Sigmoid colon (tissue), 7 donors: ENCODE measurements at places on chromosomes 12 and 14.

DNA sequence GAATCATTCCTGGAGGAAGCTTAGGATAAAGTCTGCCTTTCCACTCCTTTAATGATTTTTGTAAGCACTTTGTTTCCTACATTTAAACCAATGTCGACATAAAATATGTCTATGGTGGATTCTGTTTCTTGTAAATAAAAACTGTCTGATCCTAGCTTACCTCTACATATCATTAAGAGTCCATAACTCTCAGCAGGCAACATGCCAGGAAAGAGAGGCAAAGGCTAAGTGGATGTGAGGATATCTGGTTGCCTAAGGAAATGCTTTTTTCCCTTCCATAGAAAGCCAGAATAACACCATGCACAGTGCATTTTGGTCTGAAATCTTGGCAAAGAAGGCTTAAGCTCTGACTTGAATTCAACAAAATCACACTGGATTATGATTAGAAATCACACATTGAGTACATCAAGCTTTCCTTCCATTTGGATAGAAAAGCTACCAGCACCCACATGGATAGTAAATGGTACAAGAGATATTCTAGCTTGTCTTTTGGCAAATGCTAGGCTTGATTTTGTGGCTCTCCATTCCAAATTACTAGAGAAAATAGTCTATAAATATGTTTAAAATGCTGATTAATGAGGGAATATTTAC lies 57.0 kb upstream of the CNTN1 start:
- DNase-seq = no peak

DNA sequence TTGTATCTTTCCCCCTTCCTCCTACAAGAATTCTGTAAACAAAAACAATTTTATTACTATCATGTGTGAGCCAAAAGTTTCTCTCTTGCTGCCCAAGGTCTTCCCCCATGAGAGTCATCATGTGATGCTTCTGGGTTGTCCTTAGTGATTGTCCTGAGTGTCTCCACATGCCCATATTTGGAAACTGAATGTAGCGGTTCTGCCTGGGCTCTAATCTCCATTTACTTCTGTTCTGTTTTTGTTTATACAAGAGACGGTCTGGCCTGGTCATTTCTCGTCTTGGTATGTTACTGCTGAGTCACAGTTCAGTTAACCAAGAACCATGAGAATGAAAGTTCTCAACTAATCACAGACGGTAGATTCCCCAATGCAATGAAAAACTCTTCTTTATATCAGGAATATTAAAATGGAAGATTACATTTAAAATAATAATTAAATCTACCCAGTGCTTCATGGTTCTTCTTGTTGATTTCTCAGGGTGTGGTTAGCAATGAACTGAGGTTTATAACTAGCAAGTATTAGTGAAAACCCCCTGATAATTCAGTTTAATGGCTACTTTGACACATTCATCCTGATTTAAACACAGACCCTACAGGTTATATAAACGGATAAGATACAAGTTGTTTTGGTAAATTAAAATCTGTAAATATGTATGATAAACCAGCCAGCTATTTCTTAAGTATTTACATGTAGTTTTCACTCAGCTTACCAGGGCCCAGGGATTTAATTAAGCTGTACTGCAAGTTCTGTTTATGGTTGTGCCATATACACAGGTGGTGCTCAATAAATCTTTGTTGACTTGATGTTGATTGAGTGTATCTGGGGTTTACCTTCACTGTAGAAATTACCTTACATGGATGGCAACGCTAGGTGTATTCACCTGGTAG lies 81.1 kb downstream of the PELI2 start:
- DNase-seq = peak; percentile 85

- no peak for DNase-seq
Measured at GRCh38 chr14:57480051-57480450, 13.6 kb downstream of the CCDC198 start.

DNA sequence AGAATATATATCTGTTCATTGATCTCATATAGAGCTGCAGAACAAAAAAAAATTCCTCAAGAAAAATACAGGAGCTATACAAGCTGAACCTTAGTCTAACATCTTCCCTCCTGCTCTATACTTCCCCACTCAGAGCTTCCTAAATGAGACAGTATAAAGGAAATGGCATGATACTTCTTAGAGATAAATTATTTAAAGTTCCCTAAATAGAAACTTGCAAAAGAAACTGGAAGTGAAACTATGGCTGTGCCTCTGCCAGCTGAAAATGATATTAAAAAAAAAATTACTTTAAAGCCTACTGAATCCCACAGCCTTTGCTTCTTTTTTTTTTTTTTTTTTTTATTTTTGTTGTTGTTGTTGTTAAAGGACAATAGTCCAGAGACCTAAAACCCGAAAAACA lies 11.6 kb upstream of the NEK9 start:
- no peak for DNase-seq

DNA sequence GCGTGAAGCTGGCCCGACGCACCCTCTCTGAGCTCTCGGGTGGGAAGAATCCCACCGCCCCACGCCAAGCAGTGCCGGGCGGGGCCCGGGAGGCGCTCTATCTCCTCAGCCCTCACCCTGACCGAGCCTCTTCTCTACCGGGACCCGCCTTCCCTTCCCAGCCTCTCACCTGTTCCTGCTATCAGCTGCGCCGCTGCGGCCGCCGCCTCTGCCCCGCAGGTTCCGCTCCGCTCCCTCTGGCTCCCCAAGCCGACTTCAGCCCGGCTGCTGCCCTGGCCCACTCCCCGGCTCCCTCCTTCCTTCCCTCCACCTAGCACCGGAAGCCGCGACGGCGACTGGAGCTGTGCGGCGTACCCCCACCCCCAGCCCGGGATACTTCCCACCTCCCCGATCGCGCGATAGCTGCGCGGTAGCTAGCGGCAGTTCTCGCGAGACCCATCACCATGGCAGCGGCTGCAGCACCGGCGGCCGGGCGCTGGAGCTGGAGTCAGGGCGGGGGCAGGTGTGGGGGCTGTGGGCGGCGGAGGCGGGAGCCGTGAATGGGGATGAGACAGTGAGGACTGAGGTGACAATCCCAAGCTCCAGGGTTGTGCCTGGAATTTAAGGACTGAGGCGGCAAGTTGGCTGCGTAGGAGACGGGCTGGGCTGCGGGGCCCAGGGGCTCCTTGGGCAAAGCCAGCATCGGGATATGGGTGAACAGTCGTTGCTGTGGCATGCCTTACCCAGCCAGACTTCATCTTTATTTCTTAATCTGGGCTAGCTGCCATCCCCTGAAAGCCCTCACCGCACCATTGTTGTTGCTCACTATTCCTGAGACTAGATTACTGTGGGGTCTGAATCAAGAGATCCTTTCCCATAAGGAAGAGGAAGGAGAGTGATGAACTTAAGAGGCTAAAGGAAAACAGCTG lies at the start of gene ARF3:
TSS of gene ARF3 (minus strand) at position 347 of the 908 bp plus-strand sequence. CDS start 16,392 bp downstream, outside the sequence.
- DNase-seq = peak; percentile 97

DNA sequence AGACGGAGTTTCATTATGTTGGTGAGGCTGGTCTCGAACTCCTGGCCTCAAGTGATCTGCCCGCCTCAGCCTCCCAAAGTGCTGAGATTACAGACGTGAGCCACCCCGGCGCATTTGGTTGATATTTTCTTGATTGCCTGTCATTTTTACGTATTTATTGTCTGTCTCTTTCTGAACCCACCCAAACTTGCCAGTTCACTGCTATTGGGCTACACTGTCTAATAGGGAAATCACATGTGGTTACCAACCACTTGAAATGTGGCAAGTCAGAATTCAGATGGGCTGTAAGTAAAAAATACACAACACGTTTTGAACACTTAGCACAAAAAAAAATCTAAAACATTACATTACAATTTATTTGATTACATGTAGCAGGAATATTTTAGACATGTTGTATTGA lies 2.1 kb downstream of the WSB2 start:
- DNase-seq = no peak

DNA sequence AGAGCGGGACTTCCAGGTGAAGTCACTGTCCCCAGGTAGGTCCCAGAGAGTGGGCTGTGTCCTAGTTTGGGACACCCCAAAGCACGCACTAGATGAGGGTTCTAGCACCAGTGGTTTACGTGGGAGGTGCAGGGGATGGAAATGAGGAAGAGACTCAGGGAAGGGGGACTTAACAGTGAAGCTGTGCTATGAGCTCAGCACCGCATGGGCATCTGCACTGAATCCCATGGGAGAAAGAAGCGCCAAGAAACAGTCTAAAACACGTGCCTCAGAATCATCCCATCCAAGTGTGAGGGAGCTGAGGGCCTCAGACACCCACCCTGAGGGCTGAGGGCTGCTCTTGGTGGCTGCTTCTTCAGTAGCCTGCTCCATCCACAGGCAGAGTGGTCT lies 71.5 kb upstream of the ZFP36L1 start:
- no peak for DNase-seq

DNA sequence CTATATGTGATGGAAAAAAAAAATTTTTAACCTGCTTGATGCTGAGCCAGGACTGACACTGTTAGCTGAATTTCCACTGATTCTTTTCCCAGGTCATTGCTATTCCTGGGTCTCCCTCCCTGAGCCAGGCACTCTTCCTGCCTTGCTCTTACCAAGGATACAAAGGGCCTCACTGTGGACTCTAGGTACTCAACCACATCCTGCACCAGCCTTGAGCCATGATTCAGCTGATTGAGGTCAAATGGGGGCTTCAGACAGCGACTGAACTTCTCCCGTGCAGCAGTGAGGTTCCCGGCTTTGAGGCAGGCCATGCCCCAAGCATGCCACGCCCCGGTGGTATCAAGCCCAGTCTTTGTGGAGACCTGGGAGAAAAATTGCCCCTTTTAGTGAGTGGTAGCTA lies 54.3 kb downstream of the ZFYVE26 start:
- DNase-seq = no peak

DNA sequence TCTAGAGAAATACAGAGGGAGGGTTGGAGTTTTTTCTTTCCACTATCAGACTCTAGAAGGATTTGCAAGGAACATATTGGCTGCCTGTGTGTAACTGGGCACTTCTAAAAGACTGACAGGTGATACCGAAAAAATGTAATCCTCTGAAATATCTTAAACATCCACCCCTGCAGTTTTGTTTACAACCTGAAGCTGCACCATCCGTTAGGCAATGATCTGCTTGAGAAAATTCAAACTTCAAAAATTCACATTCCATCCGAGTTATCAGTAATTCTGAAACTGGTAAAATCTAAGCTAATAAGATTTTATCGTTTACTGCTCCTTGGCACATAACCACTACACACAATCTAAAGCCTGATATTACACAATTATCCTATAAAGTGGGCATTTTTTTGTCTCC lies 528.6 kb downstream of the FUT8 start:
- no peak for DNase-seq

- DNase-seq = no peak
Measured at GRCh38 chr14:53047307-53048069, 96.6 kb upstream of the FERMT2 start.

- DNase-seq = no peak
Measured at GRCh38 chr12:64808110-64808509, 16.3 kb upstream of the TBC1D30 start.

- DNase-seq = no peak
Measured at GRCh38 chr12:95836185-95836609, 22.6 kb upstream of the SNRPF start.

- no peak for DNase-seq
Measured at GRCh38 chr14:59465316-59466135, at the start of gene GPR135. Gene GPR135 (minus strand): TSS chr14:59465380. CDS start chr14:59465226, 154 bp downstream.

DNA sequence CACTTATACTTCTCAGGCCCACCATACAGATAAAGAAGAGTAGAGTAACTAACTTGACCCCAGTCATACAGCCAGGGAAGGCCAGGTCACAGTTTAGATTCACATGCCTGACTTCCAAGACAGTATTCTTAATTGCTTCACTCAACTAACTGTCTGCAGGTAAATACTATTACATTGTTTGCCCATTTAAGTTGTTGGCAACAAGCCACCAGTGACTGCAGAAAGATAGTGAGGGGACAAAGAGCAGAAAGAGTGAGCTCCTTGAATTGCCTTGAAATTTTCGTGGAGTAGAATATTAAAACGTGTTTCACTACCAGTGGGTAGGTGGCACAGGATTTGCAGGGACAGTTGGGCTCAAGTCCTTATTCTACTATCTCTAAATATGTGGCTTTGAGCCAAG lies 146.3 kb upstream of the RMST start:
- no peak for DNase-seq

GRCh38 chr14:66140213-66140918 lies 345.8 kb upstream of the CCDC196 start:
- DNase-seq = no peak

DNA sequence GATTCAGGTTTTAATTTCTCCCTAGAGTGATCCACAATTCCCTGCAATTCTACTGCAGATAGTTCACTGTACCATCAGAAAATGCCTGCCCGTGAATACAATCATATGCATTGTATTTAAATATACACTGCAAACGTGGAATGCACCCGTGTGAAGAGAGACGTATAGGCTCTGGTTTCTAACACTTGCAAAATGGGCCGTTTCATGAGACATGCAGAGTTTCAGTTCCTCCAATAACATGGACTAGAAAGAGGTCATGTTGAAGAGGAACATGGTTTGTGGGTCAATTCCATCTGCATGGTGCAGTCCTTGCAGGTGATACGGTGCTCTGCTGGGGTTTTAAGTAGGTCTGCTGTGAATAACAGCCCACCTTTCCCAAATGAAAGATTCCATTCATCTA lies 373.3 kb downstream of the TMEM132D start:
- no peak for DNase-seq
